ENCODE measurements at places on chromosomes 1 and 21.

DNA sequence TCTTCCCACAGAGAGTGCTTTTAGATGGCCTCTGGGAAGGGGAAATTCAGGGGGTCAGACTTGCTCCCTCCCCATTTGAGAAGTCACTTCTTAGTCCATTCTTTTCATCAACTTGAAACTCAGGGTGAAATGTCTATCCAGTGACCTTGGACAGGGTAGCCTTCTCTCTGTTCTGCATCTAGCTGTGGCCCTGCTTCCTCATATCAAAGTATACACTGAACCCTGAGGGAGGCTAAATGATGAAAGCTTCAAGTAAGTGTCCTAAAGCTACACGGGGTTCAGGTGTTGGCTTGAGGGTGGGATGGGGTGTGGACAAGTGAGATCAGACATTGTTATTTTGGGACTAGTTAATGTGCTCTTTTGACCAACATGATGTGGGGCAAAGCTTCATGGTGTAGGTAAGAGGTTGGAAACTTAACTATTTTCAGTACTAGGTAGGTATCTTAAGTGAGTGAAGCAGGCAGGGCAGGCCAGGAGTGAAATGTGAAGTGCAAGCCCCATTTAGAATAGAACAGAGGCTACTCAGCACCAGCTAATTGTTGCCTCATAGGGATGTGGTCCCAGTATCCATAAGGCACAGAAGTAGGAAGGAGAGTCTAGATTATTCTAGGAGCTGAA is 41.0 kb downstream of the SLAMF6 start:
- DNase-seq, result no peak

DNA sequence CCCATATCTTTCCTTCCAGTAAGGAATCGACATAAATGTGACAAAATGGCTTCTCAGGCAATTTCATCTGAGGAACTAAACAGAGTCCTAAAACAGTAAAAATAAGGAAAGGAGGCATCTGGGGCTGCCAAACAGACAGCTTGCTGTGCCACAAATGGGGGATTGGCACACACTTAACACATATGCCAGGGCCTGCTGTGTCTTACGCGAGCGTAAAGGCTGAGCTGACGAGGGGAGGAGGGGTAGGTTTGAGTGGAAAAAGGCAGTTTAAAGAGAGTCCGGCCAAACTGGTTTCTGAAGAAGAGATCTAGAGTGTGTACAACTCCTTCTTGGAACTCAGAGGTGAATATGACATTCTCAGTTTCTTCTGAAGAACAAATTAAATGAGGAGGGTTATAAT is 244.1 kb upstream of the MAP1LC3C start:
- no peak for DNase-seq

GRCh38 chr1:180199018-180199417 is 31.0 kb upstream of the LHX4 start:
- no peak for DNase-seq

DNA sequence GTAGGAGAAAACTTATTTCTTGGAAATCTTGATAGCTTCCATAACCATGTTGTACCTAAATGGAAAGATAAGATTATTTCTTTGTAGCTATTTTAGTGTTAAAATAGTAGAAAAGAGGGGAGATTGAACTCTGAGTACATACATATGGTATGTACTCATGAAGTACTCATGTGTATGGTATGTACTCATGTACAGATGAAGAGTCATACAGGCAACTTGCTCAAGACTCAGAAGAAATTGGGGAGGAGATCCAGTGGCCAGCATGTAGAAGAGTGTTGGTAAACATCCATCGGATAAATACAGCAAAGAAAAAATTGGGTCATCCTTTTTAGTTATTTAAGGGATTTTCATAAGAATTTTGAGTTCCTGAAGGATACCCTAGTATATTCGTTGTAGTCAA is 29.0 kb downstream of the MDM4 start:
- no peak for DNase-seq

DNA sequence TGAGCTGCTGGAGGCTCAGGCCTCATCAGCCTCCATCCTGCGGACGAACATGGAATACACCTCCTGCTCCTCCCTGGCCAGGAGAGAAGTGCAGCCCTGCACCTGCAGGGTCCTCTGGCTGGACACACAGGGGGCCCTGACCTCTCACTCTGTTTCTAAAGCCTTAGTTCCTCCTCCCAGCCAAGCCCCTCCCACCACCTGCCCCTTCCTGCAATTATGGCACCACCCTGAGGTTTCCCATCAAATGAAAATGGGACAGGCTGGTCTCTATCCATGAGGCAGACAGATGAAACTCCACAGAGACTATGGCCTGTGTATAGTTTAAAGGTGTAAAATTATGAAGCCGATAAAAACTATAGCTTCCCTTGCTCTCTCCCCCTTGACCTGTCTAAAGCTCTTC is 42.6 kb downstream of the CACNA1S start:
- DNase-seq, result no peak

- no peak for DNase-seq
Observed at GRCh38 chr1:201896951-201897391, 8.3 kb downstream of the SHISA4 start.

DNA sequence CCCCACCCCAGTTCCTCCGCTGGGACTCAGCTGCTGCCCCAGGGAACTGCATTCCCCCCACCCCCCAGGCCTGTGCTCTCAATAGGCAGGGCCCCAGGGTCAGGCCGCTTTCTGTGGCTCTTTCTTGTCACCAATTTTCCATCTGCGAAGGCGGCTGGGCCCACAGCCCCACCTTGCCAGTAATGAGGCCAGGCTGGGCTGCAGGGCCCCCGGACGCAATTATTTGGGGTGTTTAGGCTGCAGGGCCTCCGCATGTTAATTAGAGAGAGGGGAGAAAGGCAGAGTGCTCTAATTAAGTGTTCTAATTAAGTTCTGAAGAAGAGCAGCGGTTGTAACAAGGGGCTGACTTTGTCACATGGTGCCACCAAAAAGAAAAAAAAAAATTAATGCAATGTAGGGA is 71.8 kb downstream of the EPHB2 start:
- no peak for DNase-seq
